NCI-H1105 treated with DMSO at 0.1 percent for 48 hours (cell line): ENCODE measurements at places on chromosomes 2 and 18.
A peak's percentile ranks its signal among the peaks of the same experiment; 100 is the strongest.

GRCh38 chr2:121898483-121898882 lies 143.0 kb downstream of the TSN start:
- no peak for DNase-seq

DNA sequence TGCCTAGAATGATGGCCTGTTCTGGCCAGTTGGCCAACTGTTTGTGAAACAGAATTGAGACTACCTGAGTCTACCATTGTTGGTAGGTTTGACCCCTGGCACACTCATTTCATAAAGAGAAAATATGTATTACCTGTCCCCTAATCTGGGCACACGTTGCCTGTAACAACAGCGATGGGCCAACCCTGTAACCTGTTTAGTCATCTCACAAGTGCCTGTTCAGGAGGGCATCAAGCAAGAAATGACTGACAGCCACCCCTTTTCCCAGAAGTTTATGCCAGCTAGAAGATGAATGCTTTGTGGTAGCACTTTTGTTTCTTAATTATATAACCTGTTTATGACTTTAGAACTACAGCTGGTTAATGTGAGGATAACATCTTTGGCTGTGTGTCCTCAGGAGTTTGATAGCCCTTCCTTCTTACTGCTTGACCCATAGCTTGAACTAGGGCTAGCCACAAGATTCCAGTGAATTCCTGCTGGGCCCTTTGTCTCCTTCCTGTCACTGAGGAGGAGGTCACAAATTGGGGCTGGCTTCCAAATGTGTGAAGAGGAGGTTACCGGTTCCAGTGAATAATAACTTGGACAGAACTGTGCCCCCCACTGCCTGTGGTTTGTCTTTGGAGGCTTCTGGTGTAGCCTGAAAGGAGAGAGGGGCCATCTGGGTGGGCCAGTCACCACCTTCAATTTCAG lies 273.9 kb upstream of the EPAS1 start:
- no peak for DNase-seq

DNA sequence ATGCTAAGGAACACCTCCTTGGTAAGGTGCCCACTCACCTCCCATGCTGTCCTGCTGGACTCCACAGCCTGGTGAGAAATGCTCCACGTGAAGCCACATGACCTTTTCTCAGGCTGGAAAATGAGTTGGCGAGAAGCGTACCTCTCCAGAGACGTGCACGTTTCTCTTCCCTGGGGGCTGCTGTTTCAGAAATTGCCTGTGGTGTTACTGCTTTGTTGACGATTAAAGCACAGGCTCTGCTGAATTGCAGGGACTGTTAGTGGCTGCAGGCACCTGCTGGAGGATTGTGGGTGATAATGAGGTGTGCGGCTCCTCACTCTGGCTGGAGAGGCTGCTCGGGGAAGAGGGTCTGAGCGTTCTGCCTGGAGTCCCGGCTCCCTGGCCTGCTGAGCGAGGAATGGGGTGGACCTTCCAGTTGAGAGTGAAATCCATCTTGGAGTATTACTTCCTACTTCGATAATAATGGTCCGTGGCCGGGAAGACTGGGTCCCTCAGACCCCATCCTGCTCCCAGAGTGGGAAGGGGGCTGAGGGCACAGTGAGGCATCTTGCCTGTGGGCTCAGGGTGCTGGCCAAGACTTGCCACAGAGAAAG lies 199.3 kb upstream of the HDAC4 start:
- no peak for DNase-seq

- DNase-seq, result peak; percentile 60
Measured at GRCh38 chr2:118309946-118310680, 221.8 kb downstream of the INSIG2 start.

DNA sequence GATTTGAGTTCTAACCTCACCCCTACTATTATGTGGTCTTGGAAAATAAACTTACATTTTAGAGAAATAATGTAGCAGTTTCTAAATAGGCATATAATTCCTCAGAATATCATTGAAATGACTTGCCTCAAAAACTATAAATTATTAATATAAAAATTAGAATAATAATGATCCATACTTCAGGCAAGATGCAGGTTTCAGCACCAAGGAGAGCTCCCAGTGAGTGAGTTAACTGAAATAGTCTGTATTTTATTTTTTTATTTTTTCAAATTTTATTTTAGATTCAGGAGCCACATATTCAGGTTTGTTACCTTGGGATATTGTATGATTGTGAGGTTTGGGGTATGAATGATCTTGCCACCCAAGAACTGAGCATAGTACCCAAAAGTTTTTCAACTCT lies 472.2 kb upstream of the DCC start:
- no peak for DNase-seq

GRCh38 chr2:191894681-191895147 lies 47.8 kb upstream of the CAVIN2 start:
- no peak for DNase-seq

- no peak for DNase-seq
Measured at GRCh38 chr18:47427072-47427471, 175.6 kb upstream of the SKOR2 start.

DNA sequence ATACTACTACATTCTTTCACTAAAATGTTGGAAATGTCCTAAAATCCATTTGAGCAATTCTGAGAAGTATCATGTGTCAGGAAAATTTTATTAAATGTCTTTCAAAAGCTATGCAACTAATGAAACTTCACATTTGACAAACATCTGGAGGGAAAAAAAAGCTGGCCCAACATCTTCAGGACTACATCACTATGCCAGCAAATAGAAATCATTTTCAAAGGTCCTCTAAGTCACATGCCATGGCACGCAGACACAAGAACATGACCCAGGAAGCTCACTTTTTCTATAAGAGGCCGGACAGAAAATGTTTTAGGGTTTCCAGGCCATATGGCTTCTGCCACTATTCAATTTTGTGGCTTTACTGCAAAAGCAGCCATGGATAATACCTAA lies 11.6 kb downstream of the KANSL3 start:
- no peak for DNase-seq
